ENCODE measurements at places on chromosomes 6 and 20.

DNA sequence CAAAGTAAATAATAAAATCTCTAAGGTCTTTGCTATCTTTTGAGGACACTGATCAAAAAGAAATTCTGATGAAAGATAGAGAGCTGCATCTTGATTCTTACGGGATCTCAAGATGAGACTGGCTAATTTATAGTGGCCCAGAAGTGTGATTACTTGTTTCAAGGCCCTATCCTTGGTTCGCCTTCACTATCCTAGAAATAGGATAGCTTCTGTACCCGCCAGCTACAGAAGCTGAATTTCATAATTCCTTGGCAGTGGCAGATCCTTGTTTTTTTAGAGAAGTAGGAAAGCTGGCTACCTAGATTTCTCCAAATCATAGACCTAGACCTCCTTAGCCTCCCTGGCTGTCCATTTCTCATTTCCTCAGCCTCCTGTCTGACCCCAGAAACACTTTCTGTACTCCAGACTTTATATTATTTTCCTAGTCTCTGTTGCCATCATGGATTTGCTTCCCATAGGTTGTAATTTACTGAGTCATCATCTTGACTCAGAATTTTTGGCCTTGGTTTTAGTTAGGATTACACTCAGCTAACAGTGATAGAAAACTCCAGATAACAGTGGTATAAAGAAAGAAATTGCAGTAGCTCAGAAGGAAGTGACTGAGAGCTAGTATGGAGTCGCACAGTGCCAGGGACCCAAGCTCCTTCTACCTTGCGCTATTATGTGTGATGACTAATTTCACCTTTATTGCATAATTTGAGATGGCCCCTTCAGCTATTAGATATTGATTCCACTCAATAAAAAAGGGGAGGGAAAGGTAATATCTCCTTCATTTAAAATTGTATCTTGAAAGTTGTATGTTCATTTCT lies 27.7 kb downstream of the PHF3 start:
- DNase-seq = no peak

- DNase-seq = peak; percentile 72
Observed at GRCh38 chr6:139290787-139291311, 949 bp downstream of the TXLNB start.

- no peak for DNase-seq
Observed at GRCh38 chr20:6173481-6173880, 50.7 kb upstream of the FERMT1 start.

- DNase-seq = no peak
Observed at GRCh38 chr20:49171909-49172308, 16.2 kb downstream of the STAU1 start.

- DNase-seq = no peak
Observed at GRCh38 chr6:168746013-168746412, 305.0 kb downstream of the SMOC2 start.

DNA sequence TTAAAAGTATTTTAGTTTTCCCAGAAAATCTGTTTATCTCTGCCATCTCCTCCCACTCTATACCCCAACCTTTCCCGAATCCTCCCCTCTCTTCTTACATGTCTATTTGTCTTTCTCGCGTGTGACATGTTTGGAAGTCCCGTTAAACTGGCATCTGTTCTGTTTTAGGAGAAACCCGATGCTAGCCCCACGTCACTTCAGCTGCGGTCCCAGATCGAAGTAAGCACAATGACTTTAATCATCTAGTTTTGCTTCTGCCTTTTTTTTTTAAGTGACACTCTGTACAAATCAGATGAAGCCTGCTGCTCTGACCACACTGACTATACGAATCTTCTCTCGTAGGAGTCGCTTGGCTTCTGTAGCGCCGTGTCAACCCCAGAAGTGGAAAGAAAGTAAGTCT lies 97.4 kb downstream of the SASH1 start:
- DNase-seq = no peak

DNA sequence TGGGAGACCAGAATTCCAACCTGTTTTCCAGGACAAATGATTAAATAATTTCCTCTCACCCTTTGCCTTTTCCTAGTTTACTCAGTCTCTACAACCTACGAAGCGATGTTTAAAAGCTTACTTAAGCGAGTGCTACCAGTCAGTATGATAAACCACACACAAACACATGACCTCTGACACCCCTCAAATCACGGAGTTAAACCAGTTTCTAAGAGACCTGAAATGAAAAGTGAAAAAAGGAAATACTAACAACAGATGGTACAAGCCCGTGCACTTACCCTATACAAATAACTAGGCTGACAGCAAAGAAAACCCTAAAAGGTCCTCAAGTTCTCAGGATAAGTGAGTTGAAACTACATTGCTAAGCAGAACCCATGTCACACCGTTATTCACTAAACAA lies 7.7 kb downstream of the TNFRSF21 start:
- no peak for DNase-seq

DNA sequence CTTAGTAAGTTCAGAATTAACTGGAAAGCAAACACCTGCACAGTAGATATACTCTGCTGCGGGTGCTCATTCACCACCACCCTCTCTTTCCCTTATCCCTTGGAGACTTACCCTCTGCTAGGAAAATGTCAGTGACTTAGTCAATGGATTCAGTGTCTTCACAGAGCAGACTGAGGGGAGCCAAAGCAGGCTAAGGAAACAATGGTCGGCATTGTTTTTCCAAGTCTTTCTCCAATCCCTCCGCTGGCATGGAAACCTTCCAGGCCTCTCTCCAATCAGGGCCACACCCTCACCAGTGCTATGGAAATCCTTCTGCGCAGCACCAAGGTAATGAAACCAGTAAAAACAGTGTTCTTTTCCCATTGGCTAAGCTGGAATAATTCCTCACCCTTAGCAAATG lies 531.2 kb downstream of the TFAP2B start:
- no peak for DNase-seq

GRCh38 chr6:11889572-11889971 lies 111.0 kb upstream of the ADTRP start:
- peak; percentile 39 for DNase-seq

DNA sequence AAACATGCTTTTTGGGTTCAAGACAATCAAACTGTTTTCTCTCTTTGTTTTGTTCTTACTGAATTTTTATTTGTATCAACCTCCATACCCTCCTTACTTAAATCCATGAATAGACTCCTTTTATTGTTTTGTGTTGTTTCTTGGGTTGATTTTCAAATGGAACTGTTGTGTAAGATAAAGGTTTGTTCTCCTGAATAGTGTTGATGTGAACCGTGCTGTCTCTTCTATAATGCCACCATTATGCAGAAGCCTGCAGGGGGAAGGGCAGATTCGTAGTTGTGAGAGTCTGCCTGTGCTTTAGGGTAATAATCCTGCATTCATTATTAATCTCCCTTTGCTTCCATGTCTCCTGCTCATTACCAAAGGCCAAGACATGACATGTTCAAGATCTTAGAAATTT lies 105.9 kb downstream of the CDKAL1 start:
- no peak for DNase-seq

GRCh38 chr6:79632580-79632979 lies 1.5 kb downstream of the SH3BGRL2 start:
- no peak for DNase-seq

- DNase-seq = no peak
Observed at GRCh38 chr20:406200-407132, 1.6 kb upstream of the RBCK1 start.

DNA sequence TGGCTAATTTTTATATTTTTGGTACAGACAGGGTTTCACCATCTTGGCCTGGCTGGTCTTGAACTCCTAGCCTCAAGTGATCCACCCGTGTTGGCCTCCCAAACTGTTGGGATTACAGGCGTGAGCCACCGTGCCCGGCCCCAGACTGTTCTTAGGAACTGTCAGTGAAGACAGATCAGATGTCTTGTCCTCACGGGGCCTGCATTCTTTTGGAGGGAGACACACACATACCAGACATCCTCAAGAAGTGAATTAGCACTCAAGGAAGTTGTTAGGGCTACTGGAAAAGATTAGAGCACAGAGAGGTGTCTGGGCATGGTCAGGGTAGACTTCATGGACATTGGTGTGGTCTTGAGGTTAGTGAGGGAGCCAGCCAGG lies 10.3 kb upstream of the LPIN3 start:
- no peak for DNase-seq

- DNase-seq = no peak
Observed at GRCh38 chr20:44772636-44773035, 27.0 kb downstream of the KCNK15 start.

DNA sequence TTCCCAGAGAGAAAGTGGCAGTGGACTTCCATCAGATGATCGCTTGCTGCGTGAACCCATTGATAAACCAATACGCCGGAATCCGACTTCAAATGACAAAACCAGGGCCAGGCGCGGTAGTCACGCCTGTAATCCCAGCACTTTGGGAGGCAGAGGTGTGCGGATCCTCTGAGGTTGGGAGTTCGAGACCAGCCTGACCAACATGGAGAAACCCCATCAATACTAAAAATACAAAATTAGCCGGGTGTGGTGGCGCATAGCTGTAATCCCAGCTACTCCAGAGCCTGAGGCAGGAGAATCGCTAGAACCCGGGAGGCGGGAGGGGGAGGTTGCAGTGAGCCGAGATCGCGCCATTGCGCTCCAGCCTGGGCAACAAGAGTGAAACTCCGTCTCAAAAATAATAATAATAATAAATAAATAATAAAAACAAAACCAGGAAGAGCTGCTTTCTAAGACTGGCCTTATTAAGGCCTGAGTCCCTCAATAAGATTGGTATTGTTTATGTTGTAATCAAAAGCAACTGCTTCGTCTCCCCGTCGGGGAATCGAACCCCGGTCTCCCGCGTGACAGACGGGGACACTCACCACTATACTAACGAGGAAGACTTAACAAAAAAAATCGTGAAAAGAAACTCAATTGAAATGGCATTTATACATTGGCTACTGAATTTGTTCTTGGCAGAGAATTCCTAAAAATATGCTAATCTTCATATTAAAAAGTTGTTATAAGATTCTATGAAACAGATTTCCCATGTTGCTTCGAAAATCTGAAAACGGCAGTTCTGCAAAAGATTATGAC lies 110.2 kb upstream of the ZNF184 start:
- DNase-seq = peak; percentile 35

DNA sequence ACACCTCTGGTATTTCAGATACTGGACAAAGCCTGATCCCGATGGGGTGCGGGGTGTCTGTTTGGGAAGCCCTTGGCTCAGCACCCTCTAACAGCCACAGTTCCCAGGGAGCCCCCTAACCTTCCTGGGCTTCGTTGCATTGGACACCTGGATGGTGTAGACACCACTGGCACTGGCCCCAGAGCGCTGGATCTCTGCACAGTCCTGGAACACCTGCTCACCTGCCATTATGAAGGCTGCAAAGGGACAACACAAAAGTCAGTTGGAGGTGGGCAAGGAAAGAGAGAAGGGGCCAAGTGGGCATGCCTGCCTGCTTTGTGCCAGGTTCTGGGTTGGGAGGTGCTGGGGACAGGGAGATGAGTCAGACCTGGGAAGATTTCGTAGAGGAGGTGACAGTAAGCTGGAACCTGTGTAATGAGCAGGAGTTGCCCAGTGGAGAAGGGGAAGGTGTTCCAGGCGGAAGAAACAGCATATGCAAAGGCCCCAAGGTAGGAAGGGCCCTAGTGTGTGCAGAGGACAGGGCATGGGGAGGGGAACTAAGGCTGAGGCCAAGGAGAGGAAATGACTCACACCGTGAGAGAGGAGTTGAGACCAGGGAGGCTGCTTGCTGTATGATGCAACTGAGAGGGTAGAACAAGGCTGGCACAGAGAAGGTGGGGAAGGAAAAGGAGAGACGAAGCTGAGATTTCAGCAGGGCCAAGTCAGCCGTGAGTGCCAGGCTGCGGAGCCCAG lies 34.9 kb downstream of the ANGPT4 start:
- peak; percentile 83 for DNase-seq

DNA sequence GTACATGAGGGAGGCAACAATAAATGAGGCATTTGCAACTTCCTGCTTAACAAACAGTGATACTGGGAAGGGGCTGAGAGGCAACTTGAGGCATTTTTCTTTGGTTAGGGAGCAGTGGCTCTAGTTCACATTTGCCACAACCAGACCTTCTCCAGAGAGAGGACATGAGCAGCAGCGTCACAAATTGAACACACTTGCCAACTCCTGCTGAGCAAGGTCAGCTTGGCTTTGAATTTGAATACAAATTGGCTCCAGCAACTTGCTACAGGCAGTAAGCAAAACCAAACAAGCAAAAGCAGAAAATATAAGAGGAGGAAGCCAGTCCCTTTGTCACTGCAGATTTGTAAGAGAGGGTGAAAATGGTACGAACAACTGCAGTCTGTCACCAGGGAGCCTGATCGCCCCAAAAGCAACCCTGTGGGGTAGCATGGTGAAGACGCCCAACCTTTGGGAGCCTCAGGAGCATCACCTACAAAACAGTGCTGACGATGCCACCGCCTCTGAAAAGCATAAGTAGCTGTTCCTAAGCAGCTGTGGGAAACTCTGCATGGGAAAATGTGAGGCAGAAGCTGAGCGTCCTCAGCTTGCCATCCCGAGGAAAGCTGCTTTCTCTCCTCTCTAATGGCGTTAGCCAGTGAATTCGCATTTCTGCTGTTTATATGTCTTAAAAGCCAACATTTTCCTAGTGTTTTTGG lies 378.7 kb downstream of the RNGTT start:
- no peak for DNase-seq

- no peak for DNase-seq
Observed at GRCh38 chr6:170297576-170298330, 6.9 kb upstream of the DLL1 start.

DNA sequence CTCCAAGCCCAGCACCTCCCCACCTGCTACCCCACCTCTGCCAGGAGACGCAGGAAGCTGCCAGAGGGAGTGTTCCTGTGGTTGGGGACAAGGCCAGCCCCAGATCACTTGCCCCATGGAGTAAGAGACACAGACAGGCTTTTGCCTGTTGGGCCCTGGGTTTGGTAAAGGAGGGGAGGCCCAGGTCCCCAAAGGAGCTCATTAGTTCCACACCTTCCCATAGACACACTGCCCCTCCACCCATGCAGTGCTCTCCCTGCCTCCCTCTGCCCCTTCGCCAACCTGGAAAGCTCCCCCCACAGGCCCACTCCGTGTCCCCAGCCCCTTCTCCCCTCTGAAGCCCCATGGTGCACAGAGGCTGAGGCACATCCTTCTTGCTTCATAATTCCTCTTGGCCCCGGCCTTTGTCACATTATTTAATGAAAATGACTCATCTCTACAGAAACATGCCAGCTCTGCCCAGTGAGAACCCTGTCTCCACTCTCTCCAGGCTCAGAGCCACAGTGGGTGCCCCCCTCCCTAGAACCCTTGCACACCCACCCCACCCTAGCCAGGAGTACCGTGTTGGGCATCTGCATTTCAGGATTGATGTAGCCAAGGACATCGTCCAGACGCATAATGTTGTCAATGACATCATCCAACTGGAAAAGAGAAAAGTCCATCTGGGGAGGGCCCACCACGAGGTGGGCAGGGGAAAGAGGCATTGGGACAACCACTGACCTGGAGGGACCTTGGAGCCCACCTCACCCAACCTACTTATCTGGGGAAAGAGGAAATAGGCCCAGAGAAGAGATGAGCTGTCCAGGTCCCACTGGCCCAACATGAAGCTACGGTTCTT lies 46.0 kb downstream of the TFEB start:
- DNase-seq = no peak

- no peak for DNase-seq
Observed at GRCh38 chr6:99384507-99384906, 9.5 kb downstream of the COQ3 start.
